ENCODE measurements at places on chromosomes 3 and 15. TPM values are rescaled to one million over a fixed set of nuclear protein-coding genes. Genes with fewer than 3 reads are reported as not detected.

Gene SV2B
- 0.23 TPM for total RNA-seq

GRCh38 chr3:16311960-16312451 lies 47.0 kb downstream of the OXNAD1 start:
- no peak for DNase-seq

DNA sequence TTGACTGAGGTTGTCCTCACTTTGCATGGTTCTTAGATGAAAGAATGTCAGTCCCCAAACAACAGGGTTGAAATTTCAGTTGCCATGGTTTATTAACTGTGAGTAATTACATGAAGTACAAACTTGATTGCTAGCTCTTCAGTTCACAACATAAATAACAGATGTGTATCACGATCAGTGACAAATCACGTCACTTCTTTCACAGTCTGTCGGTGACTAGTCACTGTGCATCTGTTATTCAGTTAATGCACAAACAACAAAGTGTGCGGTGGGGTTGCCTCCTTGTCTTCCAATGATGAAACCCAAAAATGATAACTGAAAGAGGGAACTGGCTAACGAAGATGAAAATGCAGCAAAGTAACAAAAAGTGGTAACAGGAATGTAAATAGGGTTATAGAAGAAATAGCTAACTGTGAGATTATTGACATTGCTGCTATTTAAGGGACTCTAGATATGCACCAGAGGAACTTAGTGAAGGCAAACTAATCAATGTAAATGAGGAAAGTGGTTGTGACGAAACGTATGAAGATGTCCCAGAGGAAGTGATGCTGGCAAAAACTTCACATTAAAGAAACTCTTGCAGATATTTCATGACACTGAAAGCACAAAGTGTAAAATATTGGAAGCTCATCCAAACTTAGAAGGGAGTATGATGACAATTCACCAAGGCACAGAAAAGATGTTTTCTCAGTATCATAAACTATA lies 159.3 kb downstream of the WDR76 start:
- DNase-seq: no peak

- no peak for DNase-seq
Measured at GRCh38 chr15:45715528-45715927, 80.7 kb downstream of the SQOR start.

GRCh38 chr3:54951405-54951804 lies 23.5 kb upstream of the LRTM1 start:
- DNase-seq: peak; percentile 77

DNA sequence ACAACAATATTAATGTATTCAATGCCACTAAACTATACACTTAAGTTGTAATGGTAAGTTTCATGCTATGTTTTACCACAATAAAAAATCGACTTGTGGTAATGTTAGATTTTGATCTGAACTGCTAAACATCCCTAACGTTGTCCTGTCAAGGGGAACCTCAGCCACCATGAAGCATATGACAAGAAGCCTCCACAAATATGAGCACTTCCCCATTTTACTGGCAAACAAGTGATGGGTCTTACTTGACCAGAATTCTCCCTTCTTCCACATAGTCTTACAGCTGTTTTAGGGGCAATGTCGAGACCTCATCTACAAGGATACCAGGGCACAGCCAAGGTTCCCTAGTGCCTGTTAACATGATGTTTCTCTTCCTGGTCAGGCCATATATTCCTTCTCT lies 124.2 kb upstream of the ABI3BP start:
- DNase-seq: no peak

Gene SHC4
- total RNA-seq: 1.4 TPM

DNA sequence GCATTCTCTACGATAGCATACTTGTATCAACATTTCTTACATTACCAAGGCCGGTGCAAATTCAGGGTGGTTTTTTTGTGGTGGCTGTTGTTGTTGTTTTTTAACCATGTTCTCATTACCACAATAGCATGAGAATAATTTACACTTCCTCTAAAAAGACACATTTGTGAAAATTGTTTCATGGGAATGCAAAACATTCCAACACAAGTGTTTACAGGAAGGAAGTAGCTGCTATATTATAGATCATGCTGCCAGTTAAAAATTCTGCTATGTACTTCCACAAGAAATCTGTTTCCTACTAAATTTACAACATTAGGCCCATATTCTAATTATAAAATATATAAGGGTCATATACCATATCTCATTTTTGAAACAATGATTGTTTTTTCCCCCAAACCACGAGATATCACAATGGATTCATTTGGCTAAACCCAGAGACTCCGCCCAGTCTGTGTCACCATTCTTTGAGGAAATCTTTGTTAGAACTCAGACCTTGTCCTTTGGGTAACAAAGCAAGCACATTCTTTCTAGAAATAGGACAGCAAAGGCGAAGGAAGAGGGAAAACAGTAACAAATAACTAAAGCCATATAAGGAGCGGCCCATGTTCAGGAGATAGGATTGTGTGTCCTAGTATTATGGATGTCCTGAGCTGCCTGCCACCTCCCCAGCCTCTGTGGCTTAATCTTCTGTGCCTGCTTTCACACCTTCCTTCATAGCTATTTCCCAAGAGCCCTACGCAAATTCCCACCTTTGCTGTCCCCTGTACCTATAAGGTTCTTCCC lies 60.1 kb downstream of the UACA start:
- DNase-seq: no peak

Gene SLC22A14
- not detected for total RNA-seq

- no peak for DNase-seq
Measured at GRCh38 chr3:133856316-133856715, 39.4 kb downstream of the RAB6B start.

GRCh38 chr3:16089521-16089920 lies 85.0 kb upstream of the GALNT15 start:
- DNase-seq: no peak

DNA sequence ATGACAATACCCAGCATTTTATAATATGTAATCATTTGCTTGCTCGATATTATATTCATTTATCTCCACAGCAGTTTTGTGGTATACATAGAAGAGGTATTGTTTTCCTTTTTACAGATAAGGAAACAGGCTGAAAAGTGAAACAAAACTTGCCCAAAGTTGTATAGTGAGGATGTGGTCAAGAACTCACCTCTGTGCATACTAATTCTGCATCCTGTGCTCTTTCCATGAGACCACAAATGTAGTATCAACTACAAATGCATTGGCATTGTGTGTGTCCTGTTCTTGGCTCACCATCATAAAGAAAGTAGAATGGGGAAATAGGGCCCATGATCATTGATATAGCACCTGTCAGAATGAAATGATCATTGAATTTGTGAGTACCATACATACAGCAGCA lies 167.3 kb downstream of the NECTIN3 start:
- no peak for DNase-seq

Measured in suprapubic skin (tissue), 4 donors.